ENCODE measurements at places on chromosomes 6 and 20. TPM values are rescaled to one million over a fixed set of nuclear protein-coding genes. Genes with fewer than 3 reads are reported as not detected.

GRCh38 chr6:130366107-130367005 lies 539 bp downstream of the TMEM200A start:
- no peaks in the 10 kb centered on the region for H3K36me3 ChIP-seq
- H3K27me3 ChIP-seq, result no peaks in the 10 kb centered on the region
- peak overlapping the region; percentile 57 for H3K27ac ChIP-seq
- peaks cover 5% of the 10 kb centered on the region for H3K4me1 ChIP-seq

- no peak overlapping the region for H3K27ac ChIP-seq
- H3K36me3 ChIP-seq, result peaks cover 1% of the 10 kb centered on the region
- peak overlapping the region; percentile 76 for H3K4me3 ChIP-seq
- H3K27me3 ChIP-seq, result peaks cover 8% of the 10 kb centered on the region
Measured at GRCh38 chr20:64101731-64102621, 5.4 kb downstream of the NPBWR2 start.

- H3K4me1 ChIP-seq, result no peaks in the 10 kb centered on the region
- H3K4me3 ChIP-seq, result no peak overlapping the region
- no peak for DNase-seq
- H3K36me3 ChIP-seq, result no peaks in the 10 kb centered on the region
Measured at GRCh38 chr20:55678970-55679667, 326.2 kb downstream of the CBLN4 start.

DNA sequence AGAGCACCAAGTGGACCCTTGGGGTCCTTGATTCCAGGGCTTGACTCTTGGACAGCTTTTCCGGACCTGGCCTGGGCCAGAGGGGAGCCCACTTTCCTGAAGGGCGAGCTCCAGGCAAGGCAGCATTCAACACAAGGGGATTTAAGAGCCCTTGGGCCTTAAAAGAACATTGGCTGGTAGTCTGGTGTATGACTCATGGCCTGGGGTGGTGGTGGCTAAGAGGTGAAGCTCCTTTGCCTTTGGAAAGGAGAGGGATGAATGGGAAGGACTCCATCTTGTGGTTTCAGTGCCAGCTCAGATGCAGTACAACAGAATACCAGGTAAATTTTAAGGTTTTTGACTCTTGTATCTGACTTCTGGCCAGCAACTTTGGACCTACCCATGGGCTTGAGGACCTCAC lies 760.7 kb downstream of the GRIK2 start:
- DNase-seq, result no peak
- no peak overlapping the region for H3K4me3 ChIP-seq
- no peaks in the 10 kb centered on the region for H3K27me3 ChIP-seq
- H3K27ac ChIP-seq, result no peak overlapping the region

GRCh38 chr20:53767206-53767930 lies 173.7 kb upstream of the ZNF217 start:
- H3K27ac ChIP-seq, result no peak overlapping the region
- no peak for DNase-seq
- no peak overlapping the region for H3K4me3 ChIP-seq
- peaks cover 4% of the 10 kb centered on the region for H3K27me3 ChIP-seq

- no peak for DNase-seq
- no peak overlapping the region for H3K27ac ChIP-seq
- H3K27me3 ChIP-seq, result peaks cover 2% of the 10 kb centered on the region
- H3K4me3 ChIP-seq, result no peak overlapping the region
Measured at GRCh38 chr20:60477958-60478357, 519.7 kb downstream of the CDH26 start.

DNA sequence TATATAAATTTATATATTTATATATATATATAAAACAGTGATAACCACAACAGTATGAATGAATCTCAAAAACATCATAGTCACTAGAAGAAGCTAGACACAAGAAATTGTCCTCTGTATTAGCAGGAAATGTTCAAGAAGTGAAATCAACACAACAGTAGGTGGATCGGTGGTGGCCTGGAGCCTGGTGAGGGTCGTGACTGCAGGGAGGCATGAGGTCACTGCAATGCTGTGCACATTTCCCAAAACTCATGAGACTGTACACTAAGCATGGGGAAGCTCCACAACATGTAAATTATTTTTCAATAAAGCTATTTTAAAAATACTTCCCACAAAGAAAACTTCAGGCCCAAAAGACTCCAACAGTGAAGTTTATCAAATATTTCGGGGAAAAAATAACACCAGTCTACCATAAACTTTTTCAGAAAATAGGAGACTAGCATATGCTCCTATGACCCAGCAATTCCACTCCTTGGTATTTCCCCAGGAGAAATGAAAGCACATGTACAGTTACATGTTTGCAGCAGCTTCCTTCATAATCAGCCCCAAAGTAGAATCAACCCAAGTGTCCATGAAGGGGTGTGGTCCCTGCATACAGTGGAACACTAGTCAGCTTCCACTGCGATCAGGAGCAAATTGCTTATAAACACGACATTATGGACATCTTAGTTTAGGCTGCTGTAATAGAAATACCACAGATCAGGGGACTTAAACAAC lies 144.2 kb downstream of the TBXT start:
- H3K36me3 ChIP-seq, result peaks cover 8% of the 10 kb centered on the region
- H3K4me3 ChIP-seq, result no peak overlapping the region
- no peak for DNase-seq
- H3K4me1 ChIP-seq, result peaks cover 6% of the 10 kb centered on the region

DNA sequence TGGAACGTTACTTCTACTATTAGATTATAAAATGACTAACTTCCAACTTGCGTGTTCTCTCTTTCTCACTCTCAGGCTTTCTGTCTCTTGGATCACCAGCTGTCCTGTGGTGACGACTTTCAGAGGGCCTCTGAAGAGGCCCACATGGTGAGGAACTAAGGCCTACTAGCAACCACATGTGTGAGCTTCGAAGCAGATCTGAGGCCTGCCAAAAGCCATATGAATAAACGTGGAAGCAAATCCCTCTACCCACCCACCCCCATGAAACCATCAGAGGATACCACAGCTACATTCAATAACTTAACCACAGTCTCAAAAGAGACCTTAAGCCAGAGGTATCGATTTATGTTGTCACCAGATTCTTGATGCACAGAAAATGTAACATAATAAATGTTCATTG lies 13.5 kb upstream of the BMP5 start:
- no peaks in the 10 kb centered on the region for H3K27me3 ChIP-seq
- H3K36me3 ChIP-seq, result no peaks in the 10 kb centered on the region
- H3K4me1 ChIP-seq, result no peaks in the 10 kb centered on the region
- no peak for DNase-seq

DNA sequence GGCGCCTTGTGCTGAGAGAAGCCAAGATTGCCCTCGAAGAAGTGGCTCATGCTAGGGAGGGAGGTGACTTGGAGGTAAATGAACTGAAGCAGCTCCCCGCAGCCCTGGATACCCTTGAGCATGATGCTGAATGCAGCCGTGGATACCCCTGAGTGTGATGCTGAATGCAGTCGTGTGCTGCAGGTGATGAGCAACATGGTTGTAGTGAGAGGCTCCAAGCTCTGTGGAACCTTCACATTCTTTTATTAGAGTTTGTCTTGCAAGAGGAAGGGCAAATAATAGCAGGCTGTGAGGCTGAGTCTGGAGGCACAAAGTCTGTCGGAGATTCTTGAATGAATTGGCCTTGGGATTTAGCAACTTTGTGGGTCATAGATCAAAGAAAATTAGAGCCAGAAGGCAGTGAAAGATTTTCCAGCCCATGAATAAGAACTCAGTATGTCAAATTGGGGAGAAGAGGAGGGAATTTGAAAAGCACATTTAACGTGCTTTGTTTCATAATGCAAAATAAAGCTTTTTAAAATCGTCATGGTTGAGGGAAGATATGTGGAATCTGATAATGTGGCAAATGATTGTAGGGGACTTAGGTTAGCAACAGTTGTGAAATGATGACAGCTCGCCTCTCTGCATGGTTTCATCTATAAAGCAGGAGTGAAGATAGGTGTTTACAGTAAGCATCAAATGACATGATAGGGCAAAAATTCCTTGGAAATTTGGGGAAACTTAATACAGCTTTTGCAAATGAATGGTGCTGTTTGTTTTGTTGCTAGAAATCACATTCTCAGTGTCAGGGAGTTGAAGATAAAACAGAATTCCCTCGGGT lies 120.1 kb upstream of the TIAM2 start:
- no peak for DNase-seq
- peaks cover 4% of the 10 kb centered on the region for H3K36me3 ChIP-seq
- no peak overlapping the region for H3K27ac ChIP-seq
- H3K4me3 ChIP-seq, result no peak overlapping the region
- peaks cover 3% of the 10 kb centered on the region for H3K27me3 ChIP-seq
- peaks cover 3% of the 10 kb centered on the region for H3K4me1 ChIP-seq

GRCh38 chr6:132748446-132748845 lies 9.3 kb downstream of the VNN2 start:
- H3K4me3 ChIP-seq, result no peak overlapping the region
- H3K27me3 ChIP-seq, result peaks cover 2% of the 10 kb centered on the region
- no peaks in the 10 kb centered on the region for H3K36me3 ChIP-seq
- H3K4me1 ChIP-seq, result no peaks in the 10 kb centered on the region
- no peak for DNase-seq

GRCh38 chr20:64277571-64278316 lies 22.2 kb downstream of the PCMTD2 start:
- H3K27ac ChIP-seq, result no peak overlapping the region
- DNase-seq, result no peak
- H3K4me1 ChIP-seq, result no peaks in the 10 kb centered on the region
- H3K27me3 ChIP-seq, result peaks cover 3% of the 10 kb centered on the region
- no peak overlapping the region for H3K4me3 ChIP-seq

DNA sequence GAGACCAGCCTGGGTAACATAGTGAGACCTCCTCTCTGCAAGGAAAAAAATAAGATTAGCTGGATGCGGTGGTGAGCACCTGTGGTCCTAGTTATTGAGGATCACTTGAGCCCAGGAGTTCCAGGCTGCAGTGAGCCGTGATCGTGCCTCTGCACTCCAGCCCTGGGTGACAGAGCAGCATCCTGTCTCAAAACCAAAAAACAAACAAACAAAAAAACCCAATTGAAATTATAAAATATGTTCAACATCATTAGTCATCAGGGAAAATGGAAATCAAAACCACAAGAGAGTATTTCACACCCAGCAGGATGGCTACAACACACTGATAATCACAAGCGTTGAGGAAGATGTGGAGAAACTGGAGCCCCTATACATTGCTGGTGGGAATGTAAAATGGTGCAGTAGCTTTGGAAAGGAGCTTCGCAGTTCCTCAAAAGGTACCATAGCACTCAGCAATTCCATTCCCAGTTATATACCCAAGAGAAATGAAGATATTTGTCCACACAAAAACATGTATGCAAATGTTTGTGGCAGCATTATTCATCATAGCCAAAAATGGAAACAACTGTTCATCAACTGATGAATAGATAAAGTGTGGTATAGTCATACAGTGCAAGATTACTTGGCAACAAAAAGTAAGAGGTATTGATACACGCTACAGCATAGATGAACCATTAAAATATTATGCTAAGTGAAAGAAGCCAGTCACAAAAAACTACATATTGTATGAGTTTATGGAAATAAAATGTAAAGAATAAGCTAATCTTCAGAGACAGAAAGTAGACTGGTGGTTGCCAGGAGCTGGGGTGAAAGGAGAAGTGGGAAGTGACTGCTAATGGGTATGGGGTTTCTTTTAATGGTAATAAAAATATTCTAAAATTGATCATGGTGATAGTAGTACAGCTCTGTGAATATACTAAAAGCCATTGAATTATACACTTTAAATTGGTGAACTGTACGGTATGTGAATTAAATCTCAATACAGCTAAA lies 38.7 kb upstream of the RIPOR2 start:
- no peak overlapping the region for H3K4me3 ChIP-seq
- H3K27ac ChIP-seq, result no peak overlapping the region
- DNase-seq, result no peak
- H3K36me3 ChIP-seq, result no peaks in the 10 kb centered on the region

DNA sequence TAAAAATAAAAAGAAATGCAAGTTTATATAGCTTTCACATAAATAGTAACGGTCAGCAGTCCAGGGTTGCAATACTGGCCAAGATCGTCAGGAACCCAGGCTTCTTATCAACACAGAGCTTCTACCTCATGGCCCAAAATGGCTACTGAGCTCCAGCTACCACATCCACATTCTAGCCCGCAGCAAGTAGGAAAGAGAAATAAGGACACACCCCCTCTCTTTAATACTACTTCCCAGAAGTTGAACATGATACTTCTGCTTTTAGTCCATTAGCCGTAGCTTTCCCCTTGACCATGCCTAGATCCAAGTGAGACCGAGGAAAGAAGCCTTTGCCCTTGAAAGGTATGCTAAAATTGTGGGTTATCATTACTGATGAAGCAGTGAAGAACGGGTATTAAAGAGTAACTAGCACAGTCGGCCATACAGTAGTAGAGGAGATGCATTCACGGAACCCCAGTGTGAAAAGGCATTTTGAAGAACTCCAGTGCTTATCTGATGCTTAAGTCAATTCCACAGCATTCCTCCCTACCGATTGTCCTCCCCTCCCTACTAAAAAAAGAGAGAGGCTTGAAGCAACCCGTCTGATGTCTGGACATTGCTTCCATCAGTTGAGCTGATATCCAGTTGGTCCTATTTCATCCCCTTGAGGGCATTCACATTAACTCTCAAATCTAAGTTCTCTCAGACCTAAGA lies 226.9 kb upstream of the RREB1 start:
- no peak for DNase-seq
- no peak overlapping the region for H3K27ac ChIP-seq
- peaks cover 7% of the 10 kb centered on the region for H3K4me1 ChIP-seq
- H3K4me3 ChIP-seq, result no peak overlapping the region
- no peaks in the 10 kb centered on the region for H3K36me3 ChIP-seq

DNA sequence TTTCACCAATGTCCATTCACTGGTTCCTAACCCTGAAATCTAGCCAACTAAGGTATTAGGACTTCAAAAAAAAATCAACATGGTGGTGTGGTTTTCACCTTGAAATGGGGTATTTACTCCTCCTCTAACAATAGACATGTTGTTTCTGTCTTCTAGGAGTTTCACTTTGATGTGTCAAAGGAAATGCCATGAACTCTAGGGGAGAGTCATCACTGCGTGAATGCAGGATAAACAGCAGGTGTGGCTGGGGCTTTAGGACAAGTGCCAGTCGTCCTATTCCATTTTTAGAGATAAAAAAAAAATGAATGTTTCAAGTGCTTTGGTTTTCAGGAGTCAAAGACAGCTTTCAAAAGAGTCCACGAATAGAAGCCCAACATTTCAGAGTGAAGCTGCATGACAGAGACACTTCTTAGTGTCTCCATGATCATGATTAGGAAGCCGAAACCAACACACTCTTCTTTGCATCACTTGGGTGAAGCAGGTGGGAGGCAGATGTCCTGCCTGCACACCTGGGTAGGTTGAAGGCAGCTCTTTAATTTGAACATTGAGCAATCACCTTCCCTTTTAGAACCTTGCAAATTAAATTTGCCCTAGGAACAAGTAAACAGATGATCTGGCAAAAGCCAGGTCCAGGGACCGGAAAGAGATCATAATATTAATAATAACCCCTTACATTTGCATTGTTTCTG lies 328.5 kb upstream of the PRDM1 start:
- H3K36me3 ChIP-seq, result peaks cover 3% of the 10 kb centered on the region
- H3K27me3 ChIP-seq, result no peaks in the 10 kb centered on the region
- peaks cover under 1% of the 10 kb centered on the region for H3K4me1 ChIP-seq
- DNase-seq, result no peak

ULBP1 gene
- total RNA-seq, result 24.8 TPM

TFEB gene
- total RNA-seq, result 10.4 TPM

BEND6 gene
- total RNA-seq, result 0.97 TPM

TAP1 gene
- total RNA-seq, result 1.6 TPM

ARG1 gene
- total RNA-seq, result not detected

BPIFB2 gene
- not detected for total RNA-seq

CASS4 gene
- not detected for total RNA-seq

PPP2R5D gene
- total RNA-seq, result 58.0 TPM
